SHP77 treated with DMSO at 0.1 percent for 48 hours (cell line): ENCODE measurements at places on chromosomes 1 and 21.

GRCh38 chr1:198556971-198557370 is 16.5 kb upstream of the ATP6V1G3 start:
- no peak for DNase-seq

DNA sequence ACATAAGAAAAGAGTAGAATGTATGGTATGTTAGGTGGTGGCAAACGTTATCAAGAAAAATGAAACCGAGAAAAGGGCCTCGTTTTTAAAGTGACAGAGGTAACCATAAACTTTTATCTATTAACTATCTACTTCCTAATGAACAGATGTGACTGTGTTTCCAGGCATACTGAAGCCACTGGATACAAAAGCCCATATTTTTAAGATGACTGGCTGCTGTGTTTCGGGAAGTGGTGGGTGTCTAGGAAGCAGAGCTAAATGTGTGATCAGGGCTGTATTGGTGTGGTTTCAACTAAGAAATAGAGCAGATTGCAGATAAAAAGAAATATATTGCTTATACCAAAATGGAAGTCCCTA is 71.8 kb downstream of the CHRM3 start:
- DNase-seq: no peak

DNA sequence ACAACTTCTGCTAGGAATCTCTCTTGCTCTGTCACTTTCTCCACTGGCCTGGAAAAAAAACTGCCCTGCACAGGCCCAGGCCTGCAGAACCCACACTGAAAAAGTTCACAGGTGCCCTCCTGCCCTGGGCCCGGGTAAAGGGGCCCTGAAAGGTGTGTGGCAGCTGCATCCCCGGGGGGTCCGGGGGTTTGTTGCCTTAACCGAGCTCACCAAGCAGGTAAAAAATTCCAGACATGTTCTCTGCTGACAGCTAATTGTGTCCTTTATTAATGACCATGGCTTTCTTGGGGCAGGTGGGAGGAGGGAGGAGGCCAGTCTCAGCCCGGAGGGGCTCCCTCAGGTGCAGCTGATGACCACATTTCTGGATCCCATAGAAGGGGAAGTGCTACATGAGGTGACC is 122.9 kb downstream of the LACTBL1 start:
- DNase-seq: no peak

- DNase-seq: no peak
These were observed 139.1 kb upstream of the ZNHIT6 start for GRCh38 chr1:85847356-85847755.

- DNase-seq: no peak
These were observed 30.6 kb downstream of the RGS2 start for GRCh38 chr1:192839162-192840066.

DNA sequence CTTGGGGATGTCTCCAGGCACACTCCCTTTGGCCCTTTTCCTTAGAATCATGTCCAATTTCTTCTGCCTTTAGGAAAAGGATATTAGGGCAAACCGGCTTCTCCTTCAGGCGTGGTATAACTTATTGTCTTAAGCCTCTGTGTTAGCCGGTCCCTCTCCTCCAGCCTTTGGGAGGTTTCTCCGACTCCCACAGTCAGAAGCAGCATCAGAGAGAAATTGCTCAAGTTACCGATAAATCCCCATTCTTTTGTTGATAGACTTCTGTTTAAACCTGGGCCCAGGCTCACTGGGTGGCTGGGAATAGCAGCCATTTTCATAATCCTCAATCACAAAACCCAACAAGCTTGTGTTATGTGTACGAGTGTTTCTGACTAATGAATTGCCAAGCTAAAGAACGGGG is 85.4 kb upstream of the KAZN start:
- DNase-seq: no peak

DNA sequence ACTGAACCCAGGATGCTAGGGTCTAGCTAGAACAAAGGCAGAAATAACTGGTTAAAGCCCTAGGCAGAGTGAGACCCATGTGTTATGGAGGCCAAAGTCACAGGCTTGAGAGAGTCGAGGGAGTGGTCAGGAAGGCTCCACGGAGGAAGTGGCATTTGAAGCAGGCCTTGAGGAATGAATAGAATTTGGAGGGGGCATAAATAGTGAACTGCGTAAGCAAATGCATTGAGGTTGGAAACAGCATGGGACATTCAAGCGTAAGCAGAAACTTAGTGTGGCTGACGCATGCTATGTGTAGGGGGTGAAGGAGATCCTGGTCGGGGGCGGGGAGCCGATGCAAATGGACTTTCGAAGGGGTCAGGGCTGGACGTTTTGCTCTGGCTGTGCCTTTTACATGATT is 11.5 kb downstream of the AZIN2 start:
- DNase-seq: no peak

- DNase-seq: no peak
These were observed 870 bp downstream of the FBXO28 start for GRCh38 chr1:224114787-224115175.

- DNase-seq: no peak
These were observed 742.6 kb upstream of the CXADR start for GRCh38 chr21:16770266-16770665.

- no peak for DNase-seq
These were observed 57.4 kb upstream of the ADAMTS5 start for GRCh38 chr21:27024301-27024700.

GRCh38 chr1:194227161-194227560 is 1040.7 kb upstream of the B3GALT2 start:
- no peak for DNase-seq

DNA sequence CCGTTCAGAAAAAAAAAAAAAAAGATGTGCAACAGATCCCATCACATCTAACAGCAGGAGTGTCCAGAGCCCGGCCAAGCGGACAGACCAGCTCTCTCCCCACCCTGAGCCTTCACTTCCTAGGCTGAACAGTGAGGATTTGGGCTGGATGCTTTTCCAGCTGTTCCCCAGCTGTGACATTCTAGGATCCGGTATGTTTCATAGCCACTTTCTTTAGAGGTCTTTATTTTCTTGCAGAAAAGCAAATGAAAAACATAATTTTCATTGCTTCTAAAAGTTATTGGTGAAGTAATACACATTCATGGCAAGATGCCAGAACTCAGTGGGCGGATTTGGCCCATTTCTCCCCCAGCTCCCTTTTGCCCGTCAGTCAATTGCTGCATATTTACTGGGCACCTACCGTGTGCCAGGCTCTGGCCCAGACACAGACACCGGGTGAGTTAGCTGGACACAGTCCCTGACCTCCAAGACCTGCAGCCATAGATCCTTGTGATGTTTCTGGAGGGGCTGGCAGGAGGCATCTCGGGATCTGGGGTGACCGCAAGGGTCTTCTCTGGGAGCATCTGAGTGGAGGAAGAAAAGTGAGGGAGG is 213.7 kb upstream of the VAMP3 start:
- DNase-seq: no peak

GRCh38 chr21:17532292-17532691 is 19.4 kb downstream of the CXADR start:
- DNase-seq: no peak

DNA sequence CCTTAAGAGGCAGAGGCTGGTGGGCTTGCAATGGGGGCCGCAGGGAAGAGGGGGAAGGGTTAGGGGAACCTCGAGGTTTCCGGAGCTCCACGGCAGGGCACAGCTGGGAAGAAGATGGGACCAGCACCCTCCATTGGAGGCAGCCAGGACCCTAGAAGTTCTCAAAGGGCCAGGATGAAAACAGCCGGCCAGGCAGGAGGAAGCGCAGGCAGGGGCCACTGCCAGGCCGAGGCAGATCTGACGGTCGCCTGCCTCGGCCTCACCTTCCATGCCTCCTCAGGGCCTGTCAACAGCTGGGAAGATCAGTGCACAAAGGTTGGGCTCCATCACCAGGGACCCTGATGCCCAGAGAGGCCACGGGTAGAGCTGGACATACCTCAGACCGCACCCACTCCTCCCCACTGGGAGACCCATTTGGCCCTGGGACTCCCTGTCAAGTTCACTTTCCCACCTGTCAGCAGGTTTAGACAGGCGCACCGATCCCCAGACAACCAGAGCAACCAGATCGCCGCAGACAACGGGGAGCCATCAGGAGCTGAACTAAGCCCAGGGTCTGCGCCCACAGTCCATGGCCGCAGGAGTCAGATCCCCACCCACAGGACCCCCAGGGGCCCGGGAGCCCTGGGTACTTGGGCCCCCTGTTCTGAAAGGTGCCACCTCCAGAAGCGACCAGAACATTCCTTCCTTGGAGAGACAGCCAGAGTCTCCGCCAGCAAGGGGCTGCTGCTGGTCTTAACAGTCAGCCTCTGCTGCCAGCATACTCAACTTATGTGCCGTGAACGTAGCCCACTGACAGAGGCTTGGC is 2.2 kb downstream of the SLC19A1 start:
- no peak for DNase-seq

DNA sequence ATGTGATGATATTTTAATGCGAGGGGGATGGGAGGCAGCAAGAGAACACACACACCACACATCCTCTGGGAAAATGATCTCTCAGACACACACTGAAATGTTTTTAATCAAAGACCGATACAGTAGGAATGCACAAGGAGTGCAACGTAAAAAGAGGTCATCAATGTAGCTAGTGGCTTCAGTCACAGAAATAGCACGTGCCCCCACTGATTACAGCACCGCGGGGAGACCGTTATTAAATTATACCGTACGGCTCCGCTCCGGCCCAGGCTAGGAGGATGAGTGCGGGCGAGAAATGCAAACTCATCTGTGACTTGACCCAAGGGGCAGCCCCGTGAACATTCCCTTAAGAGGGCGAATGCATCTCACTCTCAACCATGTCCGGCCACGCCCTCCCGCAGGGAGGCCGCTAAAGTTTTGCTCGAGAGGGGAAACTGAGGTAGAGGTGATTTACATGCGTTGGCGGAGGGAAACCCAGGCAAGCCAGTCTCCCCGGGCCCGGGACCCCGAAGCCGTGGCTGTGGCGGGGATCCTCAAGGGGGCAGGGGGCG is 552 bp downstream of the UBR4 start:
- DNase-seq: no peak

GRCh38 chr1:236982380-236982779 is 21.9 kb downstream of the MT1HL1 start:
- DNase-seq: no peak

DNA sequence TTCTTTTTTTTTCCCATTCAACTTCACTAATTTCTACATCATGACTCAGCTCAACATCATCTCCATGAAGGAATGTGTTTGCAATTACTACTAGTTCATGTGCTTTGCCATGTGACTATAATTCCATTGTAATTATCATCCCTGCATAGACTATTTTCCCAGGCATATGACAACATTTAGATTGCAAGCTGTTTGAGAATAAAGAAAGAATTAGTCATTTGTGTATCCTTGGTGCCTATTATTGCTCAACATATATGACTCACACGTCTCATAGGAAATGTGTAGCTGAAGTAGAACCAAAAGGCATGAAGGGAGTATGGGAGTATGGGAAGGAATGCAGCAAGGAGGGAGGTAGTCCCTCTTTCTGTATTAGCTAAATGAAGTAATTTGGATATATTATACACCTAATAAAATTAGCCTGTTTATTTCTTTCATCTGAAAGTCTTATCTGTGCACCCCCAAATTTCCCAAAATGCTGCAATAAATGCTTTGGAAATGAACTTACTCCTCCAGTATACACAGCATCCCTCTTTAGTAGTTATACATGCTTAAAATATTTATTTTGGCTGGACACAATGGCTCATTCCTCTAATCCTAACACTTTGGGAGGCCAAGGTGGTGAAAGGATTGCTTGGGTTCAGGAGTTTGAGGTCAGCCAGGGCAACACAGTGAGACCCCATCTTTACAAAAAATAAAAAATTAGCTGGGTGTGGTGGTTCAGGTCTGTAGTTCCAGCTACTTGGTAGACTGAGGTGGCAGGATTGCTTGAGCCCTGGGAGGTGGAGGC is 316.9 kb upstream of the ADGRL4 start:
- no peak for DNase-seq

GRCh38 chr1:160636076-160636475 is 10.8 kb downstream of the SLAMF1 start:
- DNase-seq: no peak

GRCh38 chr1:59271561-59272260 is 25.2 kb upstream of the FGGY start:
- no peak for DNase-seq

DNA sequence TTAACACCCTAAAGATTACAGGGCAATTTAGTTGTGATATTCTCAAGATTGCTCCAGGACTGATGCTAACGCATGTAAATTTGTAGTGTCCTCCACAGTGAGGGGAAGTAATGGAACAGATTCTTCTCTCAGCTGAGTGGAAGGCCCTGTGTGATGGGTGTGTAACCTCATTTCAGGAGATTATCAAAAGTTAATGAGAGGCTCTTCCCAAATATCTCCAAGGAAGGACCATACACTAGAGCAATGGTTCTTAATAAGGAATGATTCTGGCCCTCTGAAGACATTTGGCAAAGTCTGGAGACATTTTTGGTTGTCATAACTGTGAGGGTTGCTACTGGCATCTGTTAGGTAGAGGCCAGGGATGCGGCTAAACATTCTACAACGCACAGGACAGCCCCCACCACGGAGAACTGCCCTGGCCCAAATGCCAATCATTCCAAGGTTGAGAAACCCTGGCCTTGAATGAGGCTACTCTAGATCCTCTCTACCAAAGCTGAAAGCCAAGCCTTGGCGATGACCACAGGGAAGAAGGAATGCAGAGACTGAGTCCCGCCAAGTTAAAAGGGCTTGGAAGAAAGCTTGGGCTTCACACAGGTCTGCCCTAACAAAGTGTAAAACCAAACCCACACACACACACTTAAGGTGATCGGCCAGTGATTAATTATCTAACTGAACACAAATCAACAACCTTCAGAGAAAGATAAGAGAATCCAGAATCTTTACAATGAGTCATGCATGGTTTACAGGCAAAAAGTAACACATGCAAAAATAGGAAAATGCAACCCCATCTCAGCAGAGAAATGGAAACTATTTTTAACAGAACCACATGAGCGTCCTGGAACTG is 135.8 kb downstream of the SYF2 start:
- DNase-seq: no peak

GRCh38 chr1:226364514-226364899 is 43.4 kb downstream of the PARP1 start:
- DNase-seq: no peak

DNA sequence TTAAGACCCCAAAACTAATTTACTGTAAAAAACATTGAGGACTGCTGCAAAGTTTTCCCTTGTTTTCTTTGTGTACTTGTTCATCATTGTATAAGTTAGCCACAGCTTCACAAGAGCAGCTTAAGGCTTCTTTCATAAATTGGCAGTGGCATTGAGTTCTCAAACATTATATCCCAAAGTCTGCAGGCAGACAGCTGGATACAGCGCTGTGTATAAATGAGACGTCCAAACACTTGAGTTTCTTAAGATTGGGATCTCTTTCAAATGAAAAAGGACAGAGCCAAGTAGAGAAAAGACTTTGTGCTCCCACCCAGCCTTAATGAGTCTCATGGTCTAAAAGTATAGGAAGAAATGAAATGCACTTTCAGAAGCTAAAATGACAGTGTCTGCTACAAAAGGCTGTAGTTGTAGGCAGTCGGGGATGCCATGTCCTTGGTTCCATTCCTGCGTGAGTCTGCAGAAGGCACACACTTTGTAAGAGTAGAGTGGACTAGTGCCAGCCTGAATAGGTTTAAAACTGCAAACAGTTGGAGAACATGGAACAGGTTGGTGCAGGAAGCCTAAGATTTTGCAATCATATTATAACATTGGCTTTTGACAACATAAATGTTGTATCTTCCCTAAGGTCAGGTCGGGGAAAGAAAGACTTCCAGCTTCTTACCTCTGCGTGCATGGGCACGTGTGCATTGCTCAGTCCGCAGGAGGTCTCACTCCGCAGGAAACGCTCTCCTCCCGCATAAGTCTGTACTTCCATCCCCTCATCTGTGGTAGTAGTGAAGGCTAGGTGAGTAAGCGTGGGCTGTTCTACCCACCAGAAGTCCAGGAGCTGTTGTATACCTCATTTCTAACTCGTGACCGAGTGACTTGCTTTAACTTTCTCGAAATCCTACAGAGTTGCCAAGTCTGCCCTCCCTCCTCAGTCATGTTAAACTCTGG is 94.4 kb downstream of the CD247 start:
- DNase-seq: no peak

GRCh38 chr1:221161571-221162041 is 282.4 kb downstream of the HLX start:
- no peak for DNase-seq
